ENCODE measurements at places on chromosomes 12 and 14.

GRCh38 chr12:53978477-53979356 is 4.0 kb upstream of the HOTAIR start:
- DNase-seq, result no peak

- DNase-seq, result no peak
These were observed 157.1 kb upstream of the PZP start for GRCh38 chr12:9365296-9365695.

- peak; percentile 64 for DNase-seq
These were observed 60.1 kb downstream of the R3HDM2 start for GRCh38 chr12:57370696-57371095.

- DNase-seq, result peak; percentile 71
These were observed 49.2 kb downstream of the TESPA1 start for GRCh38 chr12:54935235-54935951.

DNA sequence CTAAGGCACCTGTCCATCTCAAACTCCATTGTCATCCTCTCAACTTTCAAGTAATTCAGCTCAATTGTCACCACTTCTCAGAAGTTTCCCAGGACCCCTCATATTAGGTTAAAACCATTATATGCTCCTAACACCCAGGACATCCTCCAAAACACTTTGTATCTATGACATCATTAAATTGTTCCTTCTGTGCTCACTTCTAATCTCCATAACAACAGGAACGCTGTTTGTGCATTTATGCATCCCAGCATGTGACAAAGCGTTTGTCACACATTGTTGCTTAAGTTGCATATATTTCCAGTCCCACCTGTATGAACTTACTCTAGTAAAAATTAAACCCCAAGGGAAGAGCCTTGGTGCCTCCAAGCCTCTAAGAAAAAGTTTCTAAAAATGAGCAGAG is 133.9 kb downstream of the TBX5 start:
- DNase-seq, result no peak

- no peak for DNase-seq
These were observed 462.2 kb downstream of the LRIG3 start for GRCh38 chr12:58458102-58458501.
